ENCODE measurements at places on chromosomes 1 and 21.

- DNase-seq: no peak
Observed at GRCh38 chr1:232593717-232594502, 36.0 kb downstream of the SIPA1L2 start.

GRCh38 chr1:109643385-109644230, 12.3 kb upstream of the GSTM4 start:
- peak; percentile 86 for DNase-seq

- DNase-seq: no peak
Observed at GRCh38 chr1:77385551-77385950, 103.7 kb downstream of the AK5 start.

GRCh38 chr21:15549671-15550070, 180.1 kb upstream of the USP25 start:
- DNase-seq: peak; percentile 29

- no peak for DNase-seq
Observed at GRCh38 chr1:228782662-228783417, 47.6 kb downstream of the RHOU start.

DNA sequence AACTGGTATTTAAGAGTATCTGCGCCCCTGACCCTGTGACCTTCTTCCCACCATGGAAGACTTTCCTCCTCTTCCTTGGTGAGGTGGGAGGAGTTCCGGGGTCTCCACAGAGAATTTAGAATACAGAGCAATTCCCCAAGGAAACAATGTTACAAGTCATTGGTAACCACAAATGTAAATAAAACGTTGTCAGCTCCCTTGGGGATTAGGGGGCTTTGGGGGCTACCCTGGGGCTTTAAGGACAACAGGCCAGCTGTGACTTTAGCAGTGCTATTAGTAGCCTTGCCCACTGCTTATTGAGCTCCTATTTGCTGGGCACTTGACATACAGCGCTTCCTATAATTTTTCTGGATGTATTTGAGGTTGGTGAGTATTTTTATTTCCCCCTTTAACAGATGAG, 69.0 kb downstream of the IGSF21 start:
- no peak for DNase-seq

Data from GM03348 (cell line).